ENCODE measurements at places on chromosomes 4 and X. TPM values are rescaled to one million over a fixed set of nuclear protein-coding genes. Genes with fewer than 3 reads are reported as not detected.

DCAF8L1 gene
- not detected for total RNA-seq

BMX gene
- total RNA-seq: not detected

COMMD8 gene
- 44.1 TPM for total RNA-seq

PRSS12 gene
- 0.07 TPM for total RNA-seq

CSAG1 gene
- 71.6 TPM for total RNA-seq

NEUROG2 gene
- 0.05 TPM for total RNA-seq

IQSEC2 gene
- total RNA-seq: 9.8 TPM

DNA sequence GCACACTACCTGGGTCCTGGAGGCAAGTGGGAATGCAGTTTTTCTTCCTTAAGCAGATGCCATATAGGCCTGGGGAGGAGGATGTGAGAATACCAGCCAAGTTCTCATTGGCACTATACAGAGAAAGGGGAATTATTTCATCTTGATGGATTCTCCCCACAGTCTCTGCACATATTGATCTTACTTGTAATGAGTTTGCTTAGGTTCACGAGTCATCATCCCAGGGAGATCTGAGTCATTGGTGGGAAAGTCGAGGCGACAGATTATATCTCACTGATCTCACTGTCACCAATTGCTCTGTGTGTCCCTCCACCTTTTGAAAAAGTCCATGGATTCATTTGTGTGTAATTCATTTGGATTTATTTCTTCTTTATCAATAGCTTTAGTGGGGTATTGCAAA, 156.8 kb downstream of the AR start:
- DNase-seq: peak; percentile 29

DNA sequence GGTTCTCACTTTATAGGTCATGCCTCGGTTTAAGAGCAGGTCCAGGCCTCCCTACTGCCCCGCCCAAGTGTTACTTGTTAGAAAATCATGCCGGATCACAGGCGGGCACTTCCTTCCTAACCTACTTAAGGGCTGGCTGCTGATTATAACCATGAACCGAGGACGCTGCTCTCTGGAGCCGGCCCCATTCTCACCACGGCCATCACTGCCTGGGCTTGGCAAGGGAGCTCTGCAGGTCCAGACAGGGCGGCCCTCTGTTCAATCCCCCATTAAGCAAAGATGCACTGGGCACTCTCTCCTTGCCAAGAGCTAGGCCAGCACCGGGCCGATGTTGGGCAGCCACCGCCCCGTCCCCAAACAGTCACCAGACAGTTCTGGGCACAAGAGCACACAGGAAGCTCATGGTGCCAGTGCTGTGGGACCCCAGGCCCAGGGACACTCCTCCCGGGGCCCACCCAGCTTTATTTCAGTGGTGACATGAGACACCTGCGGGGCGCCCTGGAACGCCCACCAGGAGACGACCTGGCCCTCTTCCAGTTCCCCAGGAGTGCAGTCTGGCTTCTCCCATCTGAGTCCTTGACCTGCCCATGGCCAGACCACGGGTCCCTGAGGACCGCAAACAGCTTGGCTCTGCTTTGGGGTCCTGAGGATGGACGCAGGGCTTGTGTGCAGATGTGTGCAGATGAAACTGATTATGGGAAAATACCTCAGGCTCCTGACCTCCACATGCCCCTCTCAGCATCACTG, 44.0 kb downstream of the ABLIM2 start:
- DNase-seq: no peak

DNA sequence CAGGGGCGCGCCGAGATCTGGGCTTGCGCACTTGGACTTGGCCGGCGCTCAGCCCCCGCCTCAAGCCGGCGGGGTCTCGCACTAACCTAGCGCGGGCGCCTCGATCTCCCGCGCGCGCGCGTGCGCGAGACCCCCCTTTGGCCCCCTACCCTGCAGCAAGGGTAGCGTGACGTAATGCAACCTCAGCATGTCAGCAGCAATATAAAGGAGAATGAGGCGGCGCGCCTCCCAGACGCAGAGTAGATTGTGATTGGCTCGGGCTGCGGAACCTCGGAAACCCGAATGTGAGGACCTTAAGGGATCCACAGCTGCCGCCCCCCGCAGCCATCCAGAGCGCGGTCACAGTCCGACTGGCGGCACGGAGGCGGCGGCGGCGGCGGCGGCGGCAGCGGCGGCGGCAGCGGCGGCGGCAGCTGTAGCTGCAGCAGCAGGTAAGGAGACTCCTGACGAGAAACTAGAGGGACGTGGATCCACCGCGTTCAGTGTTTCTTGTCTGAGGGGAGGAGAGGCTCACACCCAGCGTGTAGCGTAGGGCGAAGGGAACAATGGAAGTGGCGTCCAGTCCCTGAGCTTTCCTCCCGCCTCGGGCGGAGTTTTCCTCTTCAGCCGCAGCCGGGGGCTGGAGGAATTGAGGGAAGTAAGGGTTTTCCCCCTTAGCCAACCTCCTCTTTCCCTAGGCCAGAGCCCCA, at the start of the genes SATL1 and ZNF711:
Gene SATL1, minus strand, starts transcription at position 19 of the 689 bp plus-strand sequence. CDS start 134,811 bp downstream, outside the sequence.
Gene ZNF711, plus strand, starts transcription at position 231 of the 689 bp plus-strand sequence. CDS start 3,582 bp downstream, outside the sequence.
- no peak for DNase-seq

DNA sequence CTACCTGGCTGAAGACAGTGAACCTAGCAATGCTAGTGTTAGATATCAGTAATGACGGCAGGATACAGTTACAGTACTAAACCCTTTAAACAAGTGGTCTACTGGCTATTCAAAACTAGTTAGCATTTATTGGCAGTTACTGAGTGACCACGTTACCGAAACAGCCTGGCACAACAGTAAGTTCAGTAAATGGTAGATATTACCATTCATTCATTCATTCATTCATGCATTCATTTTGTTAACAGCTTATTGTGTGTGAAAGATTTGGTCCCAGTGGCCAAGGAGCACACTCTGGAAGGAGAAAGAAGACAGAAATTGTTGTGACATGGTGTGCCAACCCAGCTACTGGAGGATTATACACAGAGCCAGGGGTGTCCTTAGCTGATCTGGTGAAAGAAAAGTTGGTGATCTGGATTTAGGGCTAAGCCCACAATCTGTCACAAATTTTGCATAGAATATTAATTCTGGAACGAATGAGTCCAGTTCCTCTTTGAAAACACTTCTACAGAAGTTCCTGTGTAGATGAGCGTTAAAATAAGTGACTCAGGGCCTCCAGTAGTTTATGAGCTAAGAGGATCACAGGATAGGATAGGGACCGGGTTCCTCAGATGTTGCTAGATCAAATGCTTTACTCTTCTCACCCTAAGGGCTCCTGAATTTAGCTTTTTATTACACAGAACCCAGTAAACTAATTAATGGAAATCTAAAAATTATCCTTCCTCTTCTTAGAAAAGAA, 179.1 kb downstream of the CBR4 start:
- DNase-seq: peak; percentile 44

GRCh38 chrX:106177106-106177981, 9.2 kb downstream of the PWWP3B start:
- peak; percentile 54 for DNase-seq

- no peak for DNase-seq
These were observed 12.0 kb upstream of the NAT8L start for GRCh38 chr4:2047031-2047660.

GRCh38 chrX:153874366-153875125, 11.4 kb downstream of the L1CAM start:
- no peak for DNase-seq

DNA sequence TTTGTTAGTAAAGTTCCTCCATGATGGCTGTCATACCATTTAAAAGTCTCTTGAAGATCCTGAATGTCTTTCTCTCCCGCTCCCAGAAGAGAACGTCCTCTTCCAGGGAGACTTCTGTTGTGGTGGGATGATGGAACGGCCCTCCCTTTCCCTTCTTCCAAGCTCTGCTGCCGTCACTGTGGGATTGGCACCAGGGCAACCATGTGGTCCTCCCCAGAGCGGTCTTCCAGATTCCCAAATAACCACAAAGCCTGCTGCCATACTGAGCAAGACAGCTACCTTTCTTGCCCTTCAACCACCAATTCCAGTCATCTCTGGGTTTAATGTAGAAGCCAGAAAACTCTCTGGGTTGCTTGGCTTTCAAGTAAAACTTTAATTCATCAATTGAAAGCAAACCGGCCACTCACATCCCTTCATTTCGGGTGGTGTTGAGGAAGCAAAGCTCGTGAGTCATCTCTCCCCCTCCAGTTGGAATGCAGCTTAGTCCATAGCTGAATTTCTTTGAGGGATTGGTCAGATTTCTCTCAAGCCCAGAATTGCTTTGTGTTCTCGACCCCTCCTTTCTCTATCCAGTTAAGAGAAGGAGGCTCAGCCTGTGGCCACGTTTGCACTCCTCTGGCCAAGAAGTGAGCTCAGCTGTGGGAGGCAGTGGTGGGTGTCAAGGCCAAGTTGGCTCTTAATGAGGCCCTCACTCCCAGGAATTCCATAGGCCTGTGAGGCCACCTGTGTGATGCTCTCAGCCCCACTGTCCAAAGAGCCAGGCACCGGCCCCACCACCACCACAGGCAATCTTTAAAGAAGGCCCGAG, 36.9 kb downstream of the FHDC1 start:
- DNase-seq: peak; percentile 84

- DNase-seq: no peak
These were observed 95.4 kb downstream of the MBNL3 start for GRCh38 chrX:132393485-132393884.

- no peak for DNase-seq
These were observed at the start of gene CCDC149 for GRCh38 chr4:24912252-24913118. CCDC149 (minus strand) TSS chr4:24913042; CDS start chr4:24912864, 178 bp downstream.

DNA sequence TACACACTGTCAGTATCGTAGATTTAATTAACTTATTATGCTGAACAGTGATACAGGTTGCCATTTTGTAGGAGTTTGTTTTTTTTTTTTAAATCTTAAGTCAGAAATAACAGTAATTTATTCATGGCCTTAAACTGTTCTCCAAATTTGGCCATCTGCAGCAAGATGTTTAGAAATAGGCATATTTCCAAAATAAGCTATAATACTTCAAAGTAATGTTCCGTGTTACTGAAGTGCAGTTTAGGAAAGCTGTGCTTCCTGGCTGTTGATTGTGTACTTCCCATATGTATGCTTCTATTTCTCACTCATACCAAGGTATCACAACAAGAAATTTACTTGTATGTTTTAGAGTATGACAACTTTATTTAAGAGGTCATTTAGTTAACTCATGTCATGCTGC, 28.9 kb downstream of the CPEB2 start:
- DNase-seq: no peak

DNA sequence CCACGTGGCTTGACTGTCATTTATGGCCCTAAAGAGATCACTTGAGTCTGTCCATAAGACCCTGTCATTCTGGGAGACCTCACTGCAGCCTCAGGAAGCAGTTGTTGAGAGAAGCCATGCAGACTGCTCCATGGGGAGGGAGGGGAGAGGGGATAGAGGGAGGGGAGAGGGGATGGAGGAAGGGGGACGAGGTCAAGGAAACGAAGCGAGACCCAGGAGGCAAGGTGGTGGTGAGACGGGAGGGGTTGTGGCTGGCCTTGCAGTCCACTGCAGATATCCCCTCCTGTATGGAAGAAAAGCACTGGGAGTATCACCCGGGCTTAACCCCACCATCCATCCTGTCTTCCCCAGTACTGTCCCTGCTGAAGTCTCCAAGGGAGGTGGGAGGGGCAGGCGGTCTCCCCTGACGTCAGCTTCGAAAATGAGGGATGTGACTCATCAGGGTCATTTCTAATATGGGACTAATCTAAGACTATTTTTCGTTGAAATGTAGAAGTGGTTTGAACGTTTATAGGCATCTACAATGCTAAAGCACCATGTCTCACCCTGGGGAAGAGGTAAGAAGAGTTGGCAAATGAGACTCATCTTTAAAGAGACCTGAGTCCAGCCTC, 5.6 kb downstream of the TMEM255A start:
- peak; percentile 46 for DNase-seq

GRCh38 chr4:23717528-23718248, 172.2 kb downstream of the PPARGC1A start:
- peak; percentile 61 for DNase-seq

DNA sequence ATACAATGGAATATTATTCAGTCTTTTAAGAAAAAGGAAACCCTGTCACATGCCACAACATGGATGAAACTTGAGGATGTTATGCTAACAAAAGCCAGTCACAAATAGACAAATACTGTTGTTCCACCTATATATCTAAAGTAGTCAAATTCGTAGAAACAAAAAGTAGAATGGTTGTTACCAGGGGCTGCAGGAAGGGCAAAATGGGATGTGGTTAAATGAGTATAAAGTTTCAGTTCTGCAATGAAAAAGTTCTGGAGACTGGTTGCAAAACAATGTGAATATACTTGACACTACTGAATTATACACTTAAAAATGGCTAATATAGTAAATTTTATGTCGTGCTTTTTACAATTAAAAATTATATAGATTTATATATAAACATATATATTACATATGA, 12.2 kb downstream of the SPOCK3 start:
- DNase-seq: no peak

DNA sequence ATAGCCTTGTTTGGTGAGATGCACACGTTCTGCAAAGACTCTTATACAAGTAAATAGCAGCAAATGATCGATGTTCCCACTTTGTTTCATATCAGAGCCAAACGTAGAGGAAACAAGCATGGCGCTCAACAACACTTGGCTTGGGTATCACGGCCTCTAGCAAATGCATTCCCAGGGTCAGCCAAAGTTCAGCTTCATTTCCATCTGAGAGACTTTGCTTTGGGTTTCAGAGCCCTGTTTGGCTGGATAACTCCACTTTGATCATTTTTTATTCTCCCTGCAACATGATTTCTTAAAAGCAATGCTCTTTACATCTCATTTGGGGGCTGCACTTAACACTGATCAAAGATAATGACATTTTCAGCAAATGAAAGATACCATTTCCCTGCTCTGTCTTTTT, 199.2 kb upstream of the FAM9B start:
- no peak for DNase-seq

- peak; percentile 63 for DNase-seq
These were observed 550 bp downstream of the CBR4 start for GRCh38 chr4:169009286-169010124.

GRCh38 chrX:120749141-120749846, 119.4 kb upstream of the C1GALT1C1 start:
- DNase-seq: no peak

DNA sequence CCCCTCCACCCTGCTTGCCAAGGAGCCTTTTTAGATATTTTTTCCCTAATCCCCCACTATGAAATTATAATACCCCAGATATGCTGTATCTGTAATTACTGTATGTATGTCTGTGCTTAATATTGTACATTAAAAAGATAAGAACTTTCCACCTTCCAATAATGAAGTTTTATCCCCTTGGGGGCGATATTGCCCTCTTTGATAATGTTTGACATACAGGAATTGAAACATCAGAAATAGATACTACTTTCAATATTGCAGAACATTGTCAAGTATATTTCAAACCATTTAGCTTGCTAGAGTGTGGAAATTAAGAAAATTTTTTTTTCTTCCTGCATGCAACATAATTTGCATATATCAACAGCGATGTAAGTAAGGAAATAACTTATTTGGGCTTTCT, 58.9 kb downstream of the NAF1 start:
- DNase-seq: no peak

All from HT1080 (cell line).